ENCODE measurements at places on chromosomes 6 and 20. TPM values are rescaled to one million over a fixed set of nuclear protein-coding genes. Genes with fewer than 3 reads are reported as not detected.

The MOXD1 gene
- total RNA-seq, result 1.4 TPM

The TSHZ2 gene
- 23.4 TPM for total RNA-seq

The TSPYL4 gene
- 2.7 TPM for total RNA-seq

The TNFRSF21 gene
- 2.8 TPM for total RNA-seq

The GUCA1A gene
- total RNA-seq, result not detected

The PERP gene
- 52.2 TPM for total RNA-seq

The DEFB123 gene
- not detected for total RNA-seq

The PRRT1 gene
- total RNA-seq, result not detected

The AK9 gene
- total RNA-seq, result 1.5 TPM

The XKR7 gene
- not detected for total RNA-seq

The HEY2 gene
- total RNA-seq, result 0.80 TPM

All from right lobe of liver (tissue), 6 donors.